ENCODE measurements at places on chromosomes 13 and 19.

DNA sequence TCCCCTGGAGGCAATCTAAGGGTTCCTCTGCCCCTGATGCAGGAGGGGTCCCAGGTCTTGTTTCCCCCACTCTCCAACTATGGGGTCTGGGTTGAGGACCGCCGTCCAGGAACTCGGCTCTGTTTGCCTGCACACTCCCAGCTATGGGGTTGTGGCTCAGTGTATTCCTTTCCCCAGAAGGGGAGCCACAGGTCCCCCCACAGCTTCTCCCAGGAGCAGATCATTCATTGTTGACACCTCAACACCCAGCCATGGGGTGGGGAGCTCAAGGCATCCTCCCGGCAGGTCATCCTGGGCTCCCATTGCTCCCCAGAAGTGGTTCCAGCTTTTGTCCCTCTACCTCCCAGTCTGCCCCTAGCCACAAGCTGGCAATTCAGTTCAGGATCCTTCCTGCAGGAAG lies 975 bp downstream of the ZNF358 start:
- no peak for DNase-seq

GRCh38 chr13:25109341-25109740 lies 13.4 kb downstream of the PABPC3 start:
- no peak for DNase-seq

DNA sequence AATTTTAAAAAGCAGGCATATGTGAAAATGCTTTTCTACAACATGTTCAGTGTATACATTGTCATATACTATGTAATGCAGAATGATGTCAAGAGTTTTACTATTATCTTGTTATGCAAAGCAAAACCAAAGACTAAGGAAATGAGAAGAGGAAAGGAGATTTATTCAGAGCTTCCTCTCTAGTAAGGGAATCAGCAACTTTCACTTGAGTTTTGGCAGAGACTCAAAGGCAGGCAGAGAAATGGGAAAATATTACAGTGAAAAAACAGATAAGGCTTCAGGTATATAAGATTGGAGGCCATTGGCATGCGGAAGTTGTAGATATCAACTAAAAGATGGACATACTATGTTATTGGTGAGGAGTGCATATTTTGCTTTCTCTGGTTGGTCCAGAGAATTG lies 512.0 kb upstream of the PCDH20 start:
- DNase-seq = no peak

GRCh38 chr19:40685016-40685526 lies 5.4 kb downstream of the NUMBL start:
- no peak for DNase-seq

- peak; percentile 27 for DNase-seq
Measured at GRCh38 chr13:97719736-97720135, 233.7 kb upstream of the IPO5 start.

DNA sequence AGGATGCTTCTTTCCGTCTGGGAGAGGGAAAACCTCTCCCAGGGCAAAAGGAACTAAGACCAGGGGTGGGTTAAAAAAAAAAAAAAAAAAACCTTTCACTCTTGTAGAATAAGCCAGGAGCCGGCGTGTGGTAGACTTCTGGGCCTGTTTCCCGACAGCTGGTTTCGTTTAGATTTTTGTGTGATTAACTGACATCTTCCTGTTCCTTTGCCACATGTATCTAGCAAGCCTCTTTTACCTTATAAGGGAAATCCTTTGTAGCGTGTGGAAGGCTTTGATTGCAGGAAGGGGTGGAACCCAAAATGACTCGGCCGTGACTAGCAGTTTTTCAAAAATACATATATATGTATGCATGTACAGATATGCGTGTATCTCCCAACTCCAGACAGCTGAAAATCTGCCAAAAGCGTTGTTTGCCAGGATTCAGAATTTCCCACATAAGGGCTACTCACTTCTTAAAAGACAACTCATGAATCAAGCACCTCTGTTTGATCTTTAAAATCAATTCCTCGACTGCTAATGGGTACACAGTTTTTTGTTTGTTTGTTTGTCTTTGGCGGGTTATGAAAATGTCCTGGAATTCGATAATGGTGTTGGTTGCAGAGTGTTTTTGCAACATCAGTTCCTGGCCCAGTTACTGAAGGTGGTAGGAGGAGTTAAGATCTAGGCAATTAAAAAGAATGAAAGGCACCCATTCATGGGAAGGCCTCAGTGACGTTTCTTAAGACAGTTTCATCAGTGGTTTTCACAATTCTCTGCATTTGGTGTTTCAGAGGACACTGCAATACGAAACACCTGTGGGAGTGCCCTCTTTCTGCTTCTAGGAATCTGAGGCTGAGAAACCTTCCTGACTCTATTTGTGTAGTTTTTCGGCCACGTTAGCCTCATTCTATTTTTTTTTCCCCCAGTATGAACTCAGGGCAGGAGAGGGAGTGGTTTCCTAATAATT lies 2.7 kb downstream of the TPM4 start:
- DNase-seq = peak; percentile 94

GRCh38 chr13:64938660-64939059 lies 2291.5 kb downstream of the PCDH9 start:
- DNase-seq = no peak

- peak; percentile 57 for DNase-seq
Measured at GRCh38 chr13:84655677-84656076, 773.4 kb upstream of the SLITRK1 start.

DNA sequence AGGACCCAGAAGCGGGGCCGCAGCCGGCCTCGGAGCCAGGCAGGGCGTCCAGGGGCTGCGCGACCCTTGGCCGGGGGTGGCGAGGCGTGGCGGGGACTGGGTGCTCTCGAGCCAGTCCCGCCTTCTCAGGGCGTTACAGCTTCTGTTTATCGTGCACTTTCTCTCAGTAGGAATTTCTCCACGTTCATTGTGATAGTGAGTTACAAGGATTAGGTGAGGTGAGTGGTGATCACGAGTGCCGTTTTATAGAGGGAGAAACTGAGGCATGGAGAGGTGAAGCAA lies 600 bp downstream of the AP1M1 start:
- DNase-seq = no peak

DNA sequence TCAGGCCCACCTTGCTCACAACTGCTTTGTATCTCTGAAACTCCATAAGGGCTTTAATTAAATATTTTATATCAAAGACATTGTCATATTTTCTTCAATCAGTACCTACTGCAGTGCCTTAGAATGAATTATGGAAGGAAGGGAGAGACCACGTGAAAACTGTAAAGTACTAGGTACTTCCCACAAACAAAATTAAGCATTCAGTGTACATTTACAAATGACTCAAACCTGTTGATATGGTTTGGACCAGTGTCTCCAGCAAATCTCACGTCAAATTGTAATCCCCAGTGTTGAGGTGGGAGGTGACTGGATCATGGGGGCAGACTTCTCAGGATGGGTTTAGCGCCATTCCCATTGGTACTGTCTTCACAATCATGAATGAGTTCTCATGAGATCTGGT lies 23.2 kb downstream of the KCTD12 start:
- DNase-seq = no peak

DNA sequence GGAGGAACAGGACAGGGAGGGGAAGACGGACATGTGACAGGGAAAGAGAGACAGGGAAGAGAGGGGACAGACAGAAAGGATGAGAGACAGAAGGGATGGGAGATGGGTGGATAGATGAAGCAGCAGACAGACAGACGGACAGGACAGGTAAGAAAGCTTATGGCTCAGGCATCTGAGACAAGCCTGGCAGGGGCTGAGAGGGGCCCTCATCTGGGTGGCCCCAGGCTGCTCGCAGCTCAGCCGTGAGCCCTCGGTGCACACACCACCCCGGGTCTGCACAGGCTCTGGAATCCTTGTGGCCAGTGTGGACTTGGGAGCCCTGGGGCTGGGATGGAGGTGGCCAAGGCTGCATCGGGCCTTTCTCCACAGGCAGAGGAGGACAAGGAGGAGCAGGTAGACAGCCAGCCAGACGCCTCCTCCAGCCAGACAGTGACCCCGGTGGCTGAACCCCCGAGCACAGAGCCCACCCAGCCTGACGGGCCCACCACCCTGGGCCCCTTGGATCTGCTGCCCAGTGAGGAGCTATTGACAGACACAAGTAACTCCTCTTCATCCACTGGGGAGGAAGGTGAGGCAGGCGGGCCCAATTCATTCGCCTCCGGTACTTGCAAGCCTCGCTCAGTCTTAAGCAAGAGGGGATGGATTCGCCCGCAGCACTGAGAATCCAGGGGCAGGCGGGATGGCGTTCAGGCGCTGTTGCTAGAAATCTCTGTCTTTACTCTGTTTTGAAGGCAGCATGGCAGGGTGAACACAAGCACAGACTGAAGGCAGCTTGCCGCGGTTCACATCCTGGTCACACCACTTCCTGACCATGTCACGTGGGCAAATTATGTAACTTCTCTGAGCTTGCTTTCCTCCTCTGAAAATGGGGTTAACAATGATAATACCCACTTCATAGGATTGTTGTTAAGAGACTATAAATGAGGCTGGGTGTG lies 14.0 kb downstream of the GRAMD1A start:
- DNase-seq = no peak

DNA sequence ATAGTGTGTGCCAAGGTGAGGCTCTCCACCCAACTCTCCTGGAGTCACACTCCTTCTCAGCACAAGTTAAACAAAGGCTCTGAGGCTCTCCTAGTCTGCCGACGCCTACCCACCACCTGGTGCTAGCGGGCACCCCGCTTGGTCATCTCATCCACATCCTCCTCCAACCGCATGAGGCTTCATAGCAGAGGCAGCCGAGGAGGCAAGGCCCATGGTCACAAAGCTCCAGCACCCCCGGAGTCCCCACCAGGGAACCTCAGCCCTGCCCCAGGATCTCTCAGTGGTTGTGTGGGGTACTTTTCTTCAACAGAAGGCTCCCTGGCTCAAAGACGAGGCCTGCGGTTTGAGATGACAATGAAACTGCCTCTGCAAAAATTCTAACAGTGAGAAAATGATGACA lies 43.0 kb downstream of the STK24 start:
- no peak for DNase-seq

Measured in brain microvascular endothelial cell (primary cell).